ENCODE measurements at places on chromosomes 6 and 20.
A peak's percentile ranks its signal among the peaks of the same experiment; 100 is the strongest.

DNA sequence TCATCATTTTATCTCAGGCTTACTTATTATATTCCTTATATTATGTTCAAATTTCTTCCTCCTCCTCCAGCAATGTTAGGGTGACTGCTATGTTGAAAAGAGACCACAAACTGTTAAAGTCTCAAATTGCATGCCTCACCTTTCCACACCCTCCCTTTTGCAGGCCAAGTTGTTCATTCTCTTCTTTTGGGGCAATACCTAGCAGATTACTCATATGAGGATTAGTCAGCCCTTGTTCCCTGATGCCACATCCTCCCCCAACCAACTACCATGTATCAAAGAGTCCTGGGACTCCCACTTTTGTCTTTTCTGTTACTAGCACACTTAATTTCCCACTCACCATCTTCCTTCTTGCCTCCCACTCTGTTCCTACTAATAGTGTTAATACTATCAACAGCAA is 434.7 kb downstream of the BCKDHB start:
- no peak for DNase-seq

- no peak for DNase-seq
These were observed 151.3 kb downstream of the COL9A1 start for GRCh38 chr6:70151616-70152015.

- no peak for DNase-seq
These were observed 15.0 kb downstream of the BLTP3A start for GRCh38 chr6:34806738-34807453.

DNA sequence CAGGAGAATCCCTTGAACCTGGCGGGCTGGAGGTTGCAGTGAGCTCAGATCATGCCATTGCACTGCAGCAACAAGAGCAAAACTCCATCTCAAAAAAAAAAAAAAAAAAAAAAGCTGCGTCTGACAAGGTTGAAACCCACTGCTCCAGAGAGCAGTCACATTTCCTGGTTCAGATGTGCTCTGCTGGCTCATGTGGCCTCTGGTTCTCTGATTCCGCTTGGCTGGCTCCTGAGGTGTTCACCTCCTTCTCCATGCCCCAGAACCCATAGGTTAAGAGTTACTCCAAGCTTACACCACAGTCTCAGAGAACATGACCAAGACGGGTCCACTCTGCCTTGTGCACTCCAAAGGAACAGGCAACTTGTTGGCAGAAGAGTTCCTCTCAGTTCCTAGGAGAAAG is 8.8 kb upstream of the CNR1 start:
- no peak for DNase-seq

DNA sequence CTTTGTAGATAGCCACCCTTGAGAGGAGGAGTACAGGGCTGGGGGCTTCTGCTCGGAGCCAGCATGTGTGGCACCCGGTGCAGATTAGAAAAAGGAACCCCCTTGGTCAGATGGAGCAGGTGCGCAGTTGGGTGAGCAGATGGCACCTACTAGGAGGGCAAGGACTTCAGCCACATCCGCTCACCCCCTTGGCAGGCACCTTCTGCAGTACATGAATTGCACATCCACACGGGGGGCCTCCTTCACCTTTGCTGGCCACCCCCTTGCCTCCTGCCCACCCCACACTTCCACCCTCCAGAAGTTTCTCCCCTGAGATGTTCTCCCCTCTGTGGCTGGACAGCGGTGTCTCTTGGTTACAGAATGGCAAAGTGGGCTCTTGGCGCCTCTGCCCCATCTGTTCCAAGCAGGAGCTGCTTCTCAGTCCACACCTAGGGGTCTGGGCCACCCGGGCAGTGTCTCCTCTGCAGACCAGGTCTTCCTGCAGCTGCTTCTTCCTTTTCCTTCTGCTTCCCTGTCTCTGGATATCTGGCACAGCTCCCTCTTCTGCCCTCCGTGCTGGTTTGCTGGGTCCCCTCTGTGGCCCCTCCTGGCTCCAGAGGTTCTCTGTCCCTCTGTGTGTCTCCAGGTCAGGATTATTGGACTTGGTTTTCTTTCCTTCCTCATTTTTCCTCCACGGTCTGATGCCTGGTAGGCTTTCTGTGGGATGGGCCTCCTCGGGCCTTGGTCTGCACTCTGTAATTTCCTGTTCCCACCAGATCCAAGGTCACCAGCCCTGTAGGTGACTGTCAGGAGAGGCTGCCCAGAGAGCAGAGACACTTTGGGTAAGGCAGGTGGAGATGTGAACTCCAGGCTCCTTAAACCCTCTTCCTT is 4.1 kb downstream of the MDFI start:
- DNase-seq = no peak

DNA sequence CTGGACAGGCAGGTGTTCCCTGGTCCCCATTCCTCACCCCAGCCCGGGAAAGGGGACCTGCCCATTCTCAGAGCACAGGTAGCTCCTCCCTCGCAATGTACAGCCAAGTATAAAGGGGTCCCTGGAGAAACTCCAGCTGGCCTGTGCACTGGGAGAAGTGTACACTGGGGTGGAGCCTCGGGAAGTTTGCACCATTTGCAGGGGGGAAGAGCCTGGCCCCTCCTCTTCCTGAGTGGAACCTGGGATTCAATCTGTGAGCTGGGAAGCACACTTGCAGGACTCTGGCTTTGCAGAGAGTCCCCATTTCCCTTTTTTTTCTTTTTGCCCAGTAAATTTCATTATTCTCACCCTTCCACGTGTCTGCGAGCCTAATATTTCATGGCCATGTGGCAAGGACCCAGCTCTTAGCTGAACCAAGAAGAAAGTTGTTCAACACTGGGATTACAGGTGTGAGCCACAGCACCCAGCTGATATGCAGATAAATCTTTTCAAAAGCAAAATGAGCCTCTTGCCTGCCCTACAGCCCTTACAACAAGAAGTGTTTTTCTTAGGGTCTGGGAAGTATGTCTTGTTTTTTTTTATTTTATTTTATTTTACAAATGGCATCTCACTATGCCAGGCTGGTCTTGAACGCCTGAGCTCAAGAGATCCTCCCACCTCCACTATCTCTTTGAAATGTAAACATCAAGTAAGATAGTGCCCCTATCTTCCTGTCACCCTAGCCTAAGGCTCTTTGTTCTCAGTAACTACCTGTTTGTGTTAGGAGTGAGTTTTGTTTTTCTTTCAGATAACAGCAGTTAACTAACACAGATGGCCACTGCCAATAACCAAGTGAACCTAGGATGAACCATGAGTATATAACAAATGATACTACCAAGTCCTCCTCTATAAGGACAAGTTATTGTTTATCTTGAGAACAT is 9.3 kb upstream of the RNGTT start:
- no peak for DNase-seq

- no peak for DNase-seq
These were observed 174.5 kb downstream of the WDR27 start for GRCh38 chr6:169527306-169527705.

- no peak for DNase-seq
These were observed 259.8 kb downstream of the PKHD1 start for GRCh38 chr6:51827580-51827979.

- no peak for DNase-seq
These were observed 49.1 kb downstream of the ZHX3 start for GRCh38 chr20:41268402-41268801.

DNA sequence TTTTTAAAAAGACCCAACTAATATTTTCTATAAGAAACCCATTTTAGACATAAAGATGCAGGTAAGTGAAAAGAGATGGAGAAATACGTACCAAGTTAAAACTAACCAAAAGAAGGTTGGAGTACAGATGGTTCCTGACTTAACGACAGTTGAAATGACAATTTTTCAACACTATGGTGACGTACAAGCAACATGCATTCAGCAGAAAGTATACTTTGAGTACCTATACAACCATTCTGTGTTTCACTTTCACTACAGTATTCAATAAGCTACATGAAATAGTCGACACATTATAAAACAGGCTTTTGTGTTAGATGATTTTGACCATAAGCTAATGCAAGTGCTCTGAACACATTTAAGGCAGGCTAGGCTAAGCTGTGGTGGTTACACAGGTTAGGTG is 228.9 kb downstream of the RNGTT start:
- no peak for DNase-seq

GRCh38 chr20:34337982-34338726 is 24.9 kb upstream of the ITCH start:
- no peak for DNase-seq

- DNase-seq = no peak
These were observed 202.6 kb upstream of the HEY2 start for GRCh38 chr6:125546841-125547251.

- no peak for DNase-seq
These were observed 20.8 kb downstream of the PABPC1L start for GRCh38 chr20:44930517-44931168.

DNA sequence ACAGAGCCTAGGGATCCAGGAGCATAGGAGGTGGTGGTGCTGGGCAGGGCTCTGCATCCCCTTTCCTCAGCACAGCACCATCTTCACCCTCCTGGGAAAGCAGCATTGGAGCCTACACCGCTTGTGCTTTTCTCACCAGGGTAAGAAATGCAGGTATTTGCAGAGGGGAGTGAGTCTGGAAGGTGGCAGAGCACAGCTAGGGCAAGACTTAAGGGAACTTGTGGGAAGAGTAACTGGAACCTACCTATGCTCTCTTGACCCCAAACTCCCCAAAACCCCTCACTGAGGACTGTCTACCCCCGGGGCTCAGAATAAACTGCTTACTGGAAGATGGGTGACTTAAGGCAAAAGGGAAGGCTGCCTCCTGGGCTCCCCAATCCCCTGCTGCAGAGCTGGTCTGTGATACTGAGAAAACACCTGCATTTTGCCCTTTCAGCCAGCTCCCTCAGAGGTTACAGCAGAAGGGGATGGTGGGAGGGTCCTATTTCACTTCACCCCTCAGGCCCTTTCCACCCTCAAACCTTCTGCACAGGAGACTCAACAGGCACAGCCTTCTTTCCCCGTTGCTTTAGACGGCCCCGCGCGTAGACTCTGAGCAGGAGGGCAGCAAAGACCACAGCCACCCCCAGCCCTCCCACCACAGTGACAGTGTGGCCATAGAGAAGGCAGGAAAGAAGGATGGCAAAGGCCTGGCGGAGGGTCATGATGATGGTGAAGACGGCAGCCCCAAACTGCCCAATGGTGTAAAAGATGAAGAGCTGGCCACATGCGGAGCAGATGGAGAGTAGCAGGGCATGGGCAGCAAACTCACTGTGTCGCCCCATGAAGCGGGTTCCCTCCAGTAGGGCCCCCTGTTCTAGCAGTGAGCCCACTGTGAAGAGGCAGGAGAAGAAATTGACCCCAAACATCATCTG is 2.9 kb downstream of the SLC35B2 start:
- no peak for DNase-seq

DNA sequence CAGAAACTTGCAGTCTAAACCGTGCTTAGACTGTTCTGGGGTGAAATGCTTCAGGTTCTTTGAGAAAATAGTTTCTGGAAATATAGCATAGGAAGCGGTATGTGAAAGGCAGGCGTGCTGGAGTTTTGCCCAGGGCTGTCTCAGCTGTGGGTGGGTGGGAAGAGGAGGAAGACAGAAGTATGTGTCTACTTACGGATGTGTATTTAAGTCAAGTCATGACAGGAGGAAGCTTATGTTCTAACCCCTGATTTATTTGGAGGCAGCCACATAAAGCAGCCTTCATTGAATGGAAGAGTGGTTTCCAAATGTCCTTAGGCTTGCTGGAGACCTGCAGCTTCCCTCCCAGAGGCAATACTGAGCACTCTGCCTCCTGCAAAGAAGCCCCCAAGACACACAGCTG is 345.8 kb upstream of the PRND start:
- no peak for DNase-seq

DNA sequence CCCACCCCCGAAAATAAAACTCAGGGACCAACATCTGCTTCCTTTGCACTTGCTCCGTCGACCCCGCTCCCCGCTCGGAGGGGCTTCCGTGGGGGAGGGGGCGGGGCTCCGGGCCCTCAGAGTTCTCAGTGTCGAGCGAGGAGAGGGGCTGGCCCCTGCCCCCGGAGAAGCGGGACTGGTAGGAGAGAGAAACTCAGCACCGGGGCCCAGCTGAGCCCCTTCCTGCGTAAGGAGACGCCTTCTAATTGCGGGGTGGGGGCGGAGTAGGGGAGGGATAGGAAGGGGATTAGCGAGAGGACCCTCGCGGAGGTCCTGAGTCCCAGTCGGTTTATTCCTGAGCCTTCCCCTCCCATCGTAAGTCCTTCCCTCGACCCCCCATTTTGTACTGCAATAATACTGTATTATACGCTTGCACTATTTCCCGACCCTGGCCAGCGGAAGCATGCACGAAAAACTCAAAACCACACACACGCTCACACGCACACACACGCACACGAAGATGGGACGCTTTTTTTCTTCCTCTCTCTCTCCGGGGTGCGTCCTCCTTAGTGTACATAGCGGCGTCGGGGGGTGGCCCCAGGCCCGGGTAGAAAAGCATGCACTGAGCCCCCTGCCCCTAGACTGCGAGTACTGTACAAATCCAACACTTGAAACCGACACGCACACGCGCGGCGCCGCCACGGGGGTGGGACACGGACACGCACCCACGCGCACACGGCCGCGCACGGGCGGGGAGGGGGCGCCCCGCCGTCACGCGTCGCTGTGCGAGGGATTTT is 22.1 kb upstream of the SLC22A7 start:
- peak; percentile 37 for DNase-seq
